NK-92 treated with Interleukin-12 subunit alpha and Interleukin-12 subunit beta, amount 100 ng/mL, for 24 hours (cell line): ENCODE measurements at places on chromosomes 11 and 22.

- DNase-seq: no peak
These were observed 134.8 kb downstream of the EHF start for GRCh38 chr11:34755671-34756070.

GRCh38 chr11:121889186-121889585 is 226.8 kb downstream of the BLID start:
- no peak for DNase-seq

DNA sequence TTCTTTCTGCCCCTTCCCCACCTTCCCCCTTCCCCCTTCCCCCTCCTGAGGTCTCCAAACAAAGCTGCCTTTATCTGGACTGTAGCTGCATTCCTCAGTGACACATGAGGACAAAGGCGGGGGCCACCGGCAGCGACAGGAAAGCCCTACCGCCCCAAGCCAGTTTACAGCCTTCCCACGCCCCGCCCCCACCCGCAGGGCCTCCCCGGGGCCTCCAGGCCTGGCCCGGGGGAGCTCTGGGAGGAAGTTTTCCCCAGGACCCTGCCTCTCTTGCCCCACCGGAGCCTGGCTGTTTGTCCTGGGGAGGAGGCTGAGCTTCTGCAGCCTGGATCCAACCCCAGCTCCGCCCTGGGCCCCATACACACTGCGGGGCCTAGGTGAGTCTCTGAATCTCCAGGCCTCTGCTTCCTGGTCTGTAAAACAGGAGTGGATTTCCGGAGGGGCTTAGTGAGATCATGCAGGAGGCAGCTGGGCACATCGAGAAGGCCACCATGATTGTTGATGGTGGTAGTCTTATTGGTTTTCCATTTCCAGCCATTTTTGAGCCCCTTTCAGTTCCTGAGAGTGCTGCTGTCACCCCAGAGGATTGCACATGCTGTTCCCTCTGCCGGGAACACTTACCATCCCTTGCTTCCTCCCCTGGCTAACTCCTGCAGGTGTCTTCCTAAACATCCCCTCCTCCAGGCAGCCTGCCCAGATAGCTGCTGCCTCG is 130.7 kb downstream of the MN1 start:
- DNase-seq: no peak

DNA sequence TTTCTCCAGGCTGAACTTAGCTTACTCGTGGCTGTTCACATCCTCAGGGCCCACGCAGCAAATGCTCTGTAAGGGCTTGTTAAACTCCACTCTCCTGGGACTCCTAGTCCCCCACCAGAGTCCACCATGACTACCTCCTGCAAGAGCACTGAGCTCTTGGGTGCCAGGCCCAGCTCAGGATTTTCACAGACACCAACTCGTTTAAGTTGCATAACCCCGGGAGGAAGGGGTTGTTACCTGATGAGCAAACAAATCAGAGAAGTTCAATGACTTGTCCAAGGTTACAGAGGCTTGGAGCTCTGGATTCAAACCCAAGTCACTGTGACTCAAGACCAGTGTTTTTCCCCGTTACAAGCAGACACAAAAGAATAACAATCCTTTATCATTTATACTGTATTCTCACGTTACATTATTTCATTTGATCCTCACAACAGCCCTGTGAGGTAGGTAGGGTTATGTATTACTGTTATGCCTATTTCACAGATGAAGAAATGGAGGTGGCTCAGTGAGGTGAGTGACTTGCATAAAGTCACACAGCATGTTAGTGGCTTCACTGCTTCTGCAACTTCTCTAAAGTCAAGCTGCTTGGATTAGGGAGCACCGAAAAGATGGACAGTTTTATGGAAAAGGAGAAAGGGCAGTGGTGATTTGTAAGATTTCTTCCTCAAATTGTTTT is 17.4 kb downstream of the KCTD21 start:
- DNase-seq: no peak

GRCh38 chr11:117498791-117499190 is 171.1 kb downstream of the CEP164 start:
- no peak for DNase-seq
